ENCODE measurements at places on chromosomes 7 and 10.
A peak's percentile ranks its signal among the peaks of the same experiment; 100 is the strongest.

DNA sequence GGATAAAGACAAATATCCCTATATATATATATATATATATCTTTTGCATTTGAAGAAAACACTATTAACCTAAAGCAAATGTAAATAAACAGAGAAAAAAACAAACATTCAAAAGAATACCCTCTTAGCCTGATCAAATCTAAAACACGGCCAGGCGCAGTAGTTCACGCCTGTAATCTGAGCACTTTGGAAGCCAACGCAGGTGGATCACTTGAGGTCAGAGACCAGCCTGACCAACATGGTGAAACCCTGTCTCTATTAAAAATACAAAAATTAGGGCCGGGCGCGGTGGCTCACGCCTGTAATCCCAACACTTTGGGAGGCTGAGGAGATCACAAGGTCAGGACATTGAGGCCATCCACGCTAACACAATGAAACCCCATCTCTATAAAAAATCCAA lies 9.2 kb downstream of the ANXA7 start:
- no peak for DNase-seq

DNA sequence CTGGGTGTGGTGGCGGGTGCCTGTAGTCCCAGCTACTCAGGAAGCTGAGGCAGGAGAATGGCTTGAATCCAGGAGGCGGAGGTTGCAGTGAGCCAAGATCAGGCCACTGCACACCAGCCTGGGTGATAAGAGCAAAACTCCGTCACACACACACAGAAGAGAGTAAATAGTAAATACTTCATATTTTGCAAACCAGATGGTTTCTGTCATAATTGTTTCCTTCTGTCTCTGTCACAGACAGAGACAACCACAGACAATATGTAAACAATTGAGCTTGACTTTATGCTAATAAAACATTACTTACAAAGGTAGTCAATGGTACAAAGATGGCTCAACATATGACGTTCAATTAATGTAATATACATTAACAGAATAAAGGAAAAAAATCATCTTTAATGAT lies 83.7 kb downstream of the JMJD1C start:
- DNase-seq = no peak

- peak; percentile 67 for DNase-seq
Measured at GRCh38 chr7:129271500-129272355, 46.9 kb downstream of the AHCYL2 start.

DNA sequence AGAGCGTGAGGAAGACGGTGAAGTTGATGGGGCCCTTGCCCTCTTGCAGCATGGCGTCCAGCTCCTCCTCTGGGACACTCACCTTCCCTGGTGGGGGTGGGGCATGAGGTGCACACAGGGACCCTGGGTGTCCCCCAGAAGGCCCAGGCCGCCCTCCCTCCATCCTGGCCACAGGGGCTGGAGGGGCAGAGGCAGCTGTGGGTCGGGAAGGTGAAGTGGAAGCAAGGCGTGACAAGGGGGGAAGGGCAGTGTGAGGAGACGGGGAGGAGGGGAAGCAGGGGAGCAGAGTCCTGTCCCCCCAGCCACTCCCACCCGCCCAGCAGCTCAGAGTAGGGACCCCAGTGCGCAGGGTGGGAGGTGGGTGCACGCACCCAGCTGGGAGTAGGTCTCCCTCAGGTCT lies 791 bp downstream of the MYL7 start:
- DNase-seq = no peak

GRCh38 chr7:84637568-84638338 lies 443.2 kb upstream of the SEMA3A start:
- peak; percentile 94 for DNase-seq

- no peak for DNase-seq
Measured at GRCh38 chr10:5844345-5845055, 31.3 kb upstream of the GDI2 start.
